ENCODE measurements at places on chromosomes 3 and 15.

- DNase-seq = peak; percentile 86
These were observed 49.3 kb downstream of the UACA start for GRCh38 chr15:70714015-70714414.

- DNase-seq = peak; percentile 59
These were observed 583 bp upstream of the C3orf49 start for GRCh38 chr3:63818282-63819150.

DNA sequence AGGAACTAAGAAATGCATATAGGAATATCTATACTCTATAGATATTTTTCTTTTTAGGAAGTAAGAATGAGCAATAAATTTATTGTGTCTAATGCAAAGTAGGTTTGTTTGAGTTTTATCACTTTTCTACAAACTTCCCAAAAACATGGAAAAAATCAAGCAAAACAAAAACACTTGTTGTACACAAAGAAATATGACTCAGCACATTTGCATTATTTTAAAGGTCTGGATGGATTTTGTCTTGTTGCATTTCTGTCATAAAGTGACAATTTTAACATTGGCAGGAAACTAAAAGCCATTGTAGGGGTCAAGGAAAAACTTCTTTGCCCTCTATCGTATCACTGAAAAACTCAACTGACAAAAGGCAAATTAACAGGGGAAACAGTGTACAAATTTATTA lies 267.2 kb downstream of the PYDC2 start:
- DNase-seq = no peak

GRCh38 chr3:31532587-31533168 lies at the start of gene STT3B:
STT3B (plus strand) TSS chr3:31532925; CDS start chr3:31532999, 74 bp downstream.
- peak; percentile 85 for DNase-seq
